Stimulated activated CD8-positive, alpha-beta memory T cell treated with anti-CD3 and anti-CD28 coated beads, Interleukin-2, amount 100 ng/mL, for 48 hours (primary cell): ENCODE measurements at places on chromosomes 16 and 17.

DNA sequence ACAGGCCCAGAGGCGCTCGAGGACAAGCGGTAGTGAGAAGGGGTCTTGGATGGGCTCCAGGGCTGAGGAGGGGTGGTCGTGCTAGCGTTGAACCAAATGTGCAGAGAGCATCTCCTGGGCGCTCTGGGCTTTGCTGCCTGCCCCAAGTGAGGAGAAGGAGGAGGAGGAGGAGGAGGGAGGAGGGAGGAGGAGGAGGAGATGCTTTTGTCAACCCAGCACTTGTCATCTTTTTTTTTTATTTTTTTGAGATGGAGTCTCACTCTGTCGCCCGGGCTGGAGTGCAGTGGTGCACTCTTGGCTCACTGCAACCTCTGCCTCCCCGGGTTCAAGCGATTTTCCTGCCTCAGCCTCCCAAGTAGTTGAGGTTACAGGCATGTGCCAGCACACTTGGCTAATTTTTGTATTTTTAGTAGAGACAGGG, 59.8 kb downstream of the PGS1 start:
- DNase-seq = no peak

- no peak for DNase-seq
These were observed 57.5 kb downstream of the CYTH1 start for GRCh38 chr17:78724544-78724943.

DNA sequence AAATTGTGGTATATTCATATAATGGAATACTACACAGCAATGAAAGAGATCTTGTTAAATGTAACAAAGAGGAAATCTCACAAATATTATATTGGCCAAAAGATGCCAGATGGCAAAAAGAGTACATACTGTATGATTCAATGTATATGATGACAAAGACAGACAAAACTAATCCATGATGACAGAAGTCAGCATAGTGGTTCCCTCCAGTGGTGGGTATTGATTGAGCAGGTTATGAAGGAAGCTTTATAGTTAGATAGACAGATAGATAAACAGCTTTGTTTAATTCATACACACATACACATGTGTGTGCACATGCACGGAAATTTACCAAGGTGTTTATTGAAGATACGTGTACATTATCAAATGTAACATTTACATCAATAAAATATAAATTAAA, 74.4 kb upstream of the SMIM36 start:
- no peak for DNase-seq

DNA sequence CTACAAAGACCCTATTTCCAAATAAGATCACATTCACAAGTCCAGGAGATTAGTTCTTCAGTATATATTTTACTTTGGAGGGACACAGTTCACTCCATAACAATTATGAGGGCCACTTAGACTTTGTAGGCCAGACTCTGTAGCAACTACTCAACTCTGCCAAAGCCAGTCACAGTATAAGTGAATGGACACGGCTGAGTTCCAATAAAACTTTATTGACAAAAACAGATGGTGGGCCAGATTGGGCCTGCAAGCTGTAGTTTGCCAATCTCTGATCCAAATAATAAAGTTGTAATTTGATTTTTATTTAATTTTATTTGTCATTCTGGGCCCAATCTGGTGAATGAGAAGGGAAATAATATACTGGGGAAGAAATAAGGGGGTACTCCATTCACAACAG, 101.1 kb downstream of the ZNF18 start:
- no peak for DNase-seq

DNA sequence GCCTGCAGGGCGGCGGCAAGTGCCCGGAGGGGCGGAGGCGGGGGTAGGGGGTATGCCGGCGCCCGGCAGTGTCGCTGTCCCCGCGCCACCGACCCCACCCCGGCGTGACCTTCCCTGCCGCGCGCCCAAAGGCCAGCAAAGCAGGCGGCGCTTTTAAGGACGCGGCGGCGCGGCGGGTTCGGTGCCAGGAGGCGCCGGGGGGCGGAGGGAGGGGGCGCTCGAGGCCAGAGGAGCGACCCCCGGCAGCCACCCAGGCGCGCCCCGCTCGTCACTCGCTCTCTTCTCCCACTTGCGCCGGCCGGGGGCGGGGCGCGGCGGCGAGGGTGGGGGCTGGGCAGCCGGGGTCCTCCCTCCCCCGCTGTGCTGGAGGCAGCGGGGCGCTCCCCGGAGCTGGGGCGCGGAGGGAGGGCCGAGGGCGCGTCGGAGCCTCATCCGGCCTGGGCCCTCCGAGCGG, 8.6 kb upstream of the BAHCC1 start:
- DNase-seq = no peak

DNA sequence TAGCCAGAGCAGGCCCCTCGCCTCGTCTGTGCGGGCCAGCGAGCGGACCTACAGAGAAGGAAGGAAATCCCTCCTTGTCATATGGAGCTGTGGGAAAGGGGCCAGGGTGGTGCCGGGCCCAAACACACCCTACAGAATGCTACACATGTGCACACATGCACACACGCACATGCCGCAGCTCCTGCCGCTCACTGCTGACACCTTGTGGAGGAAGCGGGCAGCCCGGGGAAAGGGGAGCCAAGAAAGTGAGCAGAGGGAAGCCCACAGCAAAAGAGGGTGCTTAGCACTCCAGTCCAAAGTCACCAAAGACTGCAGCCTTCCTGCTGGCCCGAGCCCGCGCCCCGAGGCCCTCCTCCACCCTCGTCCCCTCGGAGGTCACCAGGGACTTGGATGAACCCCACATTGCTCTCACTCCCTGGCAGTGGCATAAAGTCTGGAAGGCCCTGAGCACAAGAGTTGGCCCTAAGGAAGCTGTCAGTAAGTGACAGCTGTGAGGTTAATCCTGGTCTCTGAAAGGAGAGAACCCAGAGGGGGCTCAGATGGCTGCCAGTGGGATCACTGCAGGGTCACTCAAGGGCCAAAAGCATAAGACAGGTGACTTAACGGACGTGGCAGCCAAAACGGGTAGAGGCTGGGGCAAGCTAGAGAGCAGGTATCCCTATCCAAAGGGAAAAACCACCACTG, 68.2 kb downstream of the MYO18A start:
- DNase-seq = peak; percentile 61

DNA sequence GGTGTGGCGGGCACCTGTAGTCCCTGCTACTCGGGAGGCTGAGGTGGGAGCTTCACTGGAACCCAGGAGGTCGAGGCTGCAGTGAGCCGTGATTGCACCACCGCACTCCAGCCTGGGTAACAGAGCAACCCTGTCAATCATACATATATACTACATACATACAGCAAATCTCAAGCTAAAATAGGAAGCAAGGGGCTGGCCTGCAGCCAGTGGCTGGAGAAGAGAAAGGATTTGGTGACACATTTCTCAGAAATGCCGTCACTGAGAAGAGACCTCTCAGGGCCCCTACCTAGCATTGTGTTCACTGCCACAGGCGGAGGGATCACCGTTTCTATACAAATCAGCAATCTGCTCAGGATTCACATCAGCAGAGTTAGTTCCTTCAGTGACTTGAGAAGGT, 16.9 kb downstream of the NARF start:
- DNase-seq = no peak

DNA sequence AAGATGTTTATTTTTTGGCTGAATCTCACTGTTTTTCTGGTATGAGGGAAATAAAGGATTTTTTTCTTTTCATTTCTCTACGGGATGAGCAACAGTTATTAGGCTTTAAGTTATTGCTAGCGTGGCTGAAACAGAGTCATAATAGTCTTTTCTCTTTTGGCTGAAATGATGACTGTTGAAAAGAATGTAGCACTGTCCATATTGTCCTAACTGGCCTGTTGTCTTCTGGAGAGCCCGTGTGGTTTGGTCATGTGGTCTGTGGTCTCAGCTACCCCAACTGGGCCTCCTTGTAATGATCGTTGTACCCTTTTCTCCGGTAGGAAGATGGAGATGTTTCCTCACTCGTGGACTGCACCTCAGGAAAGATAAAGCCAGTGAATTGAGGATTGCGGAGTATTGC, 36.6 kb downstream of the EPN2 start:
- no peak for DNase-seq

DNA sequence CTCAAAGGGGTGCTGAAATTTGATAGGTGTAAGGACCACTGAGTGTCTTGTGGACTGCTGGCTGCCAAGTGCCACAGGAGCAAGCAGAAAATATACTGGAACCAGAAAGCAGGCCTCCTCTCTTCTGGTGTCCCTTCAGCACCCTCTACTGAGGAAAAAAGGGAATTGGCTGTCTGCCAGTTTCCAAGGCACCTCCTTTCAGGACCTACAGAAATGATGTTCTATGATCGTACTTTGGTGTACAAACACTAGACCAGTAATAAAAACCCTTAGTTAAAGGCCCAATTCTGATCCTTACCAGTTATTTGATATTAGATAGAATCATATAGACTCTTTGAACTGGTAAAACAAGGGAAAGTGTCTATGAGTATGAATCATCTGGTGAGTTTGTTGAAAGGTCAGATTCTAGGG, 35.8 kb upstream of the BCAS3 start:
- peak; percentile 13 for DNase-seq

DNA sequence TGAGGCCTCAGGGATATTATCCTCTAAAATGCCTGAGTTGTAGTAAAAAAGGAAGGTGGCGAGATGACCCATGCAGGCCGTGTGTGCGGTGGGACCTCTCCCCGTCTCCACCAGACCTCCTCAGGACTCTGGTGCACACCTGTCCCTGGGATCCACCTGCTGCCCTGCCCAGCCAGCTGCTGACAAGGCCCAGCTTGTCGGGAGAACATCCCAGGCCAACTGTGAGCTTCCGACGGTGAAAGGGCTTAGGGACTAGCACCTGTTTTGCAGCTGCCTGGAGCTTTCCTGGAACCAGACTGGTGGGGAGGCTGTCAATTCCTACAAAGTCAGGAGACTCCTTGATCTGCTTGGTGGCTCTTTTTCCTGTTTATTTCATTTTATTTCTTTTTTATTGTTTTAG, 11.6 kb downstream of the IL34 start:
- DNase-seq = no peak

DNA sequence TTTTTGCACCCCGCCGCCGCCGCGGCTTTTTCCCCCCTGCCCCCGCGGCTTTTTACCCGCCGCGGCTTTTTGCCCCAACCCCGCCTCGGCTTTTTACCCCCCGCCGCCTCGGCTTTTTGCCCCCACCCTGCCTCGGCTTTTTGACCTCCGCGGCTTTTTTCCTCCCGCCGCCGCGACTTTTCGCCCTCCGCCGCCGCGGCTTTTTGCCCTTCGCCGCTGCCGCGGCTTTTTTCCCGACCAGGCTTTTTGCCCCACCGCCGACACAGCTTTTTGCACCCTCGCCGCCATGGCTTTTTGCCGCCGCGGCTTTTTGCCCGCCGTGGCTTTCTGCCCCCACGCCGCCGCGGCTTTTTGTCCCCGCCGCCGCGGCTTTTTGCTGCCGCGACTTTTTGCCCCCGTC, 137.0 kb upstream of the TP53TG3D start:
- no peak for DNase-seq

GRCh38 chr16:57801098-57801808, 1.0 kb downstream of the KIFC3 start:
- no peak for DNase-seq

DNA sequence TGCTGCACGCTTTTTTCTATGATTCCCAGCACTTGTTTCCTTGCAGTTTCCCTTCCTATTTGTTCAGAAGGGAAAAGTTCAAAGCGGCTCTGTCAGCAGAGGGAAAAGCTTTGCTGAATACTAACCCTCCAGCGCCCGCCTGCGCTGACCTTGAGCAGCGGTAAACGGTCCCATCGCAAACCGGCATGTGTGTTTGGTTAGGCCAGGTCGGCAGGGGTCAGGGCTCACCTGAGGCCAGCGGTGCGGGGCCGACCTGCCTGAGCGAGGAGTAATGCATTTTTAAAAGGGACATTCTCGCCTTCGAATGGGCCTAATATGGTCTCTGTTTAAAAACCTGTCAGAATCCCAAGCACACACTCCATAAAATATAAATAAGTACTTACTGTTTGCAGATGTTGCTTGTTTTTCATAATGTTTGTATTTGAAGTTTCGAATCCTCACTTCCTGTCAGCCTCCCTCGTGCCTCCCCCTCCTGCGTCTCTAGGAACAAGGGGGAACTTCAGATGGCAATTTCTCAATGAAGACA, 110.1 kb downstream of the IRX3 start:
- no peak for DNase-seq

DNA sequence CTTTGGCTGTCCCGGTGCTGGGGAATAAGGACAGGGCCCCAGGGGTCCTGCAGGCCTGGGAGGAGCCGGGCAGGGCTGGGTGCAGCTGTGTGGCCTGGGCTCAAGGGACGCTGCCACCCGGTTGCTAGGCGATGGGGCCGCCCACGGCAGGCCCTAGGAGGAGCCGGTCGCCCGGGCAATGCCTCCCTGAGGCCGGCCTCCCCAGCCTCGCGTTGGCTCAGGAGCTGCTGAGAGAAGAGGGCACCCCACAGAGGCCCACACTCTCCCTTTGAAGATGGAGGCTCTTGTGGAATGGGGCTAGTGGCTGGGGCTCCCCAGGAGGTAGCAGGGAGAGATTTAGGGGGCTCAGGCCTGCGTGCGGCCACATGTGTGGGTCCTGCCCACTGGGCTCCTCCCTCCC, at the start of gene CIBAR2:
Gene CIBAR2, minus strand, starts transcription at position 109 of the 400 bp plus-strand sequence. CDS start 120 bp downstream, outside the sequence.
- DNase-seq = no peak

- DNase-seq = no peak
These were observed 6.8 kb downstream of the TK1 start for GRCh38 chr17:78180083-78180482.

- no peak for DNase-seq
These were observed 34.8 kb downstream of the ZNF287 start for GRCh38 chr17:16534236-16534635.

DNA sequence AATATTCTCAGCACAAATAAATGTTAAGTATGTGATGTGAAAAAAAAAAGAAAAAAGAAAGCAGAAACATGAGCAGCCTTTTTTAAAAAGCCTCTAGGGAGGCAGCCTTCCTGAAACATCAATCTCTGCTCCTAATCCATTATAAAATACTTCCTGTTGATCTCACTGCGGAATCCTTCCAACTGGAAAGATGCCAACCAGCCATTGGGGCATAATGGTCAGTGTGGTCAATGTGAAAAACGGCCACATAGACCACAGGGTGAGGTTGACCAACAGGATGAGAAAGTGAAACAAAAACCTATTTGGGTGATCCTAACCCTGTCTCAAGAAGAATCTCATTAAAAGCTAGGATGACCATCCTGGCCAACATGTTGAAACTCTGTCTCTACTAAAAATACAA, 26.1 kb upstream of the ABCA8 start:
- no peak for DNase-seq

GRCh38 chr16:58226790-58227189, 28.9 kb upstream of the CSNK2A2 start:
- DNase-seq = no peak

GRCh38 chr17:68843522-68843921, 111.7 kb downstream of the ABCA8 start:
- no peak for DNase-seq

GRCh38 chr17:38867968-38868816, 1.7 kb upstream of the LASP1 start:
- DNase-seq = no peak

DNA sequence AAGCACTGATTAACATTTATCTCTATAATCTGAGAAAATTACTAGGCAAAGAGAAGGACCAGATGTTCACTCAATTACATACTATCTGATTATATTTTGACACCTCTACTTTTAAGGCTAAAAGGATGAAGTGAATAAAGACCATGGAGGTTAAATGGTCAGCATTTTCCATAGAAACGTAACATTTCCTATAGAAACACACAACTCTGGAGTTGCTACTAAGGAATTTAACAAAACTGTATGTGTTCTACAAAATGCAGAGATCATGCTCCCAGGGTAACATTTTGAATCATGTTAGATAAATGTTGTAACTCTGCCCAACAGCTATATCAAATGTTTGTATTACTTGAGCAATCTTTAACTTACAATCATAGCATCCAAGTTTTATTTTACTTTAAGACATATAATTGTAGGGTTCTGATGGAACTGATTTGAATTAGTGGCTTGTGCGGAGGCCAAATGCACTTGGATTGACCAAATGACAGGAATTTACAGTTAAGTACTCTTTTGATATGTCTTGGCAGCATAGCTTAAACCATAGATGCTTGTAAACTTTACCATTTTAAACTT, 97.7 kb downstream of the RPGRIP1L start:
- no peak for DNase-seq
